ENCODE measurements at places on chromosomes 12 and 14.

DNA sequence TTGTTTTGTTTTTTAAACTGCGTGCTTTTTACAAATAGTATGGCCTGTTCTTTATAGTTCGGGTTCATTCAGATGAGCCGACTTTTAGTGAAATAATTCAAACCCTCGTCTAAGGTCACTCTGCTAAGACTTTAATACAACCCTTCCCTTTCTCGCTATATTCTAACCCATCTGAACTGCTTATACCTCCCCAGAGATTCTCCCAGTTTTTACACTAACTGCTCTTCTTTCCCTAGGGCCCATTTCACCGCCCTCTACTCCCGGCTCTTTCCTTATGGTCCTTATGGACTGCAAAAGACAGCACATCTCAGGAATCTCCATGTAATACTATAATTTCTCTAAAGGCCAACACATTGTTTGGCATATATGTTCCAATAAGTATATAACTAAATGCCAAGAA lies 2.1 kb downstream of the MAPK1IP1L start:
- no peak for DNase-seq

DNA sequence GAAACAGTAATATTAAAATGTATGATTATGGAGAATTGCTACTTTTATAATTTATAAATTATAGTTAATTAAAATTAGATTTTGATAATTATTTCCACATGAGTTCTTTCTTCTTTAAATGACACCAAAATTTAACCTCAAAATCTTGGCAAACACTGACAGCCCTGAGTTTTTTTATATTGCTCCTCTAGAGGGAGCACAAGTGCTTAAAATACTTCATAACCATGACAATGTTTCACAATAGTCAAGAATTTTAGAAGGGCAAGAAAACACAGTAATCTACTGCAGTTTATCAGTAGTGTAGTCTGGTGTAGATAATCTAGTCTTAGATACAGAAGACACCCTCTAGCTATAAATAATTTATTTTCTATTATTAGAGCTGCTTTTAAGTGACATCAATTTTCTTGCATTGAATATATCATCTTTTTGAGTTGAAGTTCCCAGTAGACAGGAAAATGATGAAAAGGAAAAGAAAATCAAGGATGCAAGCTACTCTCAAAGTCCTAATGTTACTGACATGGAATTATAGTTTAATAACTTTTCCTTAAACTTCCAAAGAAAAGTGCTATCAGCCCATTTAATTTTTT lies 14.3 kb upstream of the PTGER2 start:
- DNase-seq = peak; percentile 33

DNA sequence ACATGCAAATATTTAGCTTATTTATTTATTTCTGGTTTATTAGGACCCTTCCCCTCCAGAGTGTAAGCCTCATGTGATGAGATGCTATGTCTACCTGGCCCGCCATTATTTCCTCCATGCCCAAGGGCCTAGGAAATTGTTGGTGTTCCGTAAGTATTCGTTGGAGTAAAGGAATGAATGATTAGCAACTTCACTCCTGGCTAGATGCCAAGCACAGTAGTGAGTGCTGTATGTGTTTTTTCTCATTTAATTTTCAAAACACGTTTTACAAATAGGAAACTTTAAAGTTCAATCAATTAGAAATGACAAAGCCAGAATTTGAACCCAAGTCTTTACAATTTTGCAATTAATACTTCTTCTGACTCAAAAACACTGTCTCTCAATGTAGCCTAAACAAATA lies 253.8 kb downstream of the BCAT1 start:
- no peak for DNase-seq

- DNase-seq = no peak
Observed at GRCh38 chr12:108315486-108316105, 23.5 kb downstream of the CMKLR1 start.

GRCh38 chr12:98469109-98469508 lies 46.3 kb upstream of the TMPO start:
- no peak for DNase-seq

DNA sequence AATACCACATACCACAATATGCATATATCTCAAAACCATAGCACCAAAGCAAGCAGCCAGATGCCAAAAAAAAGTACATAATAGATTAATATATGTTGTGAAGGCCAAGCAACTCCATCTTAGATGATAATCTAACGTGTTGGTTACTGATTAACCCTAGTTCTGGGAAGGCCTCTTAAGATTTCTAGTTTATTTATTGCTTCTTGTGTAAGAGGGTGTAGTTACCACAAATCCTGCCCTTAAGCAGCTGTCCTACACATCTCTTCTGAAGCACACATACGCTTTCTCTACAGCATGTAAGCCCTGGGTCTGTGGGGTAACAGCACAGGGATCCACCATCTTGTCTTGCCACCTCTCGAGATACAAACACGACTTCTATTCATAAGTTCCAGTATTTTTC lies 236.8 kb upstream of the AVPR1A start:
- no peak for DNase-seq

GRCh38 chr12:121974026-121974985 lies 47.4 kb upstream of the BCL7A start:
- DNase-seq = no peak

DNA sequence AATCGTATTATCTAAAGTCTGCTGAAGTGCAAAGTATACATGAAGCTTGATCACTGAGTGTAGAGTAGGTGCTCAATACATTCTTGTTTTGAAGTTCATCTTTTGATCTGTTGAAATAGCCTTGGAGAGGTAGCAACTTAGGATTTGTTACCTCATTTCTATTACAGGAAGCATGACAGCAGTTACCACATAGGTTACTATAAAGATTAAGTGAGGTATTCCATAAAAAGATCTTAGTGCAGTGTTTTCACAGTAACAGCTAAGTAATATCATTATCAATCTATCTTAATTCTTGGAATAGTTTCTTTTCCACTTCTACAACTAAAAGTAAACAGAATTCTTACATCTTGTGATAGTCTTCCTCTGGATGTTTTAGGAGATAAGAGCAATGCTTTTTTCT lies 50.9 kb downstream of the BTBD7 start:
- DNase-seq = no peak
